ENCODE measurements at places on chromosomes 6 and 20.

GRCh38 chr6:42610416-42610815 is 46.6 kb downstream of the UBR2 start:
- no peak for DNase-seq

DNA sequence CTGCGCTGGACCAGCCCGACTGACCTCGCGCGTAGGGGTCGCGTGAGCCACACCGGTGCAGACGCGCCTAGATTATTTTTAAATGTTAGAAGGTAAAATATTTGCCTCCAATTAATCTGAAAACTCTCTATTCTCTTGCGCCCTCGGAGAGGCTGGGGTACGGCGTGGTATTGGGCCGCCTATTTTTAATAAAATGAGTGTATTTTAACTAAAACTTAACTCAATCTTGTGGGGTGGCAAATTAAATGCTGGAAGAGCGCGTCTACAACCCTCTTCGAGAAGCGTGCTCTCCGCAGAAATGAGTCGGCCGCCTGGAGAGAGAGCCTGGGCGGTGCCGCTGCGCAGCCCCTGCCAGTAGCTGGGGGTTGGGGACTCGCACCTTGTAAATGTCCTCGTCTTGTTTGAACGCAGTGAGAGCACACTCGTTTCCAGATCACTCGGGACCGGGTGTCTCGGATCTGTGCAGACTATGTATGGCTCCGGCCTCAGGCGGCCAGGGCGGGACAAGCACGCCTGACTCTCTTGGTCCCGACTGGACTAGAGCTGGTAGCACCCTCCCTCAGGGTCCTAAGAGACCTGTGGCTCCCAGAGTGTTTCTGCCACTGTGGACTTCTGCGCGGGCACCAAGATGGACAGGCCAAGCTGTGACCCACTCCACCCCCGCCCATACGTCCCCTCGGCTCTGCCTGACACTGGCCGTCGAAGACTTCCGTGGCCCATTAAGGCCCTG is 2.0 kb upstream of the MAFB start:
- no peak for DNase-seq

DNA sequence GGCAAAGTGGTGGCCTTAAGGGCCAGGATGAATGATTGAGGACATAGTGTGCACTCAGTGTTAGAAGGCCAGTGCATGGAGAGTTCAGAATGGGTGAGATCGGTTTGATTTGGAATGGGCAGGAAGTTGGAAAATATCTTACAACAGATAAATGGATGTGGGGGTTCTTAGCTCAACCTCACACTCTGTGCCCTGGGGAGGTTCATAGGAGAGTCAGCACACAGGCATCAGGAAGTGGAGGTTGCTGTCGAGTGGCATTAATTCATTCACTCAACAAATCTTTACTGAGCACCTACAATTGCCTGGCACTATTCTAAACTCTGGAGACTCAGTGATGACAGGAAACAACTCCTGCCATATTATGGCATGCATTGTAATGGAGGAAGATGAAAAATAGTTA is 313.7 kb upstream of the SUPT3H start:
- DNase-seq = no peak

- DNase-seq = no peak
These were observed 94.7 kb downstream of the CLIC5 start for GRCh38 chr6:45920819-45921511.

GRCh38 chr6:157281570-157281969 is 41.7 kb downstream of the TMEM242 start:
- no peak for DNase-seq

Measured in effector CD8-positive, alpha-beta T cell (primary cell).